ENCODE measurements at places on chromosomes 2 and 18.
A peak's percentile ranks its signal among the peaks of the same experiment; 100 is the strongest.

DNA sequence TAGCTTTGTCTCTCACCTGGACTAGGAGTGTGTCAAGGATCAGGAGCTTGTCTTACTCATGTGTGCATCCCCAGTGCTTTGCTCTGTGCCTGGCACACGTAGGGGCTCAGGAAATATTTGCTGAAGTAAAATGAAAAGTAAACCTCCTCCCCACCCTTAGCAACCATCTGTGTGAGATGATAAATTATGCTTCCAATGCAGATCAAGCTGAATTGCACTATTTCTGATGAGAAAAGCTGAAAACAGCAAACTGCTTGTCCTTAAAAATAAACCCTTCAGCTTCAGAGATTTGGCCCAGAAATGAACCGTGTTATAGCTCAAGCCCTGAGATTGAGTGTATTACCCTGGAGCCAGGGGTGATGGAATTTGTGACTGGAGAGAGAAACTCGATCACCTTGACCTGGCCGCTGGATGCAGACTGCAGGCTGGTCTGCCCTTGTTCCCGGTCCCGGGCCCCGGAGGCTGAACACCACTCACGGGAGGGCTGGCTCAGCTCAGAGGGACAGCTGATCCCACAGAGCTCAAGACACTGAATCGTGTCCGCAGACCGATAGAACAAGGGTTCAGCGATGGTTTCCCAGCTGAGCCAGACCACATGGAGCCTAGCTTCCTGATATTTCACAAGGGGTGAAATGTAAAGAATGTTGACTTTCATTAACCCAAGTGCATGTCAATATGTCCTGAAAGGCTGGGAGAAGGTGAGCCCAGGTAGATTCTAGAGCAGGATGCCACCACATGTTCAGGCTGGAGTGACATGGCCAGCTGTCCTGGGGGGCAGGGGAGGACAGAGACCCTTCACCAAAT lies 50.5 kb downstream of the DDX1 start:
- no peak for DNase-seq

DNA sequence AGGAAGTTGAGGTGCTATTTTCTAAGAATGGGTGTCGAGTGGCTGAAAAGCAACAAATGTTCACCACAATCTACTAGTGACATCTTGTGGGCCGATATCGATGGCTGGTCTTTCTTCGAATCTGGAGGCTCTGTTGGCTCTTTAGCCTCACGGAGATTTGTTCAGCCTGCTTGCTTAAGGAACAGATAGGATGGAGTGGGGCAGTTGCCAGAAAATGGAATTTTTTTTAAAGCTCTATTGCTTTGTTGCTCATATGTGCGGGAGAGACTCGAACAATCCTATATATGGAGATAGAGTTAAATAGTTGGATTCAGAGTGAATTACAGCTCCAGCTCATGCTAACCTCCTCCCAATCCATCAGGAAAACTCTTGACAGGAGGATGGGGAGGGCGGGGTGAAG lies 70.9 kb upstream of the LYPD6B start:
- DNase-seq, result no peak

GRCh38 chr18:35618696-35619095 lies 37.2 kb downstream of the GALNT1 start:
- no peak for DNase-seq

GRCh38 chr2:38375696-38376345 lies 1.3 kb downstream of the ATL2 start:
- DNase-seq, result no peak

GRCh38 chr18:11993264-11993916 lies 12.1 kb downstream of the IMPA2 start:
- no peak for DNase-seq

DNA sequence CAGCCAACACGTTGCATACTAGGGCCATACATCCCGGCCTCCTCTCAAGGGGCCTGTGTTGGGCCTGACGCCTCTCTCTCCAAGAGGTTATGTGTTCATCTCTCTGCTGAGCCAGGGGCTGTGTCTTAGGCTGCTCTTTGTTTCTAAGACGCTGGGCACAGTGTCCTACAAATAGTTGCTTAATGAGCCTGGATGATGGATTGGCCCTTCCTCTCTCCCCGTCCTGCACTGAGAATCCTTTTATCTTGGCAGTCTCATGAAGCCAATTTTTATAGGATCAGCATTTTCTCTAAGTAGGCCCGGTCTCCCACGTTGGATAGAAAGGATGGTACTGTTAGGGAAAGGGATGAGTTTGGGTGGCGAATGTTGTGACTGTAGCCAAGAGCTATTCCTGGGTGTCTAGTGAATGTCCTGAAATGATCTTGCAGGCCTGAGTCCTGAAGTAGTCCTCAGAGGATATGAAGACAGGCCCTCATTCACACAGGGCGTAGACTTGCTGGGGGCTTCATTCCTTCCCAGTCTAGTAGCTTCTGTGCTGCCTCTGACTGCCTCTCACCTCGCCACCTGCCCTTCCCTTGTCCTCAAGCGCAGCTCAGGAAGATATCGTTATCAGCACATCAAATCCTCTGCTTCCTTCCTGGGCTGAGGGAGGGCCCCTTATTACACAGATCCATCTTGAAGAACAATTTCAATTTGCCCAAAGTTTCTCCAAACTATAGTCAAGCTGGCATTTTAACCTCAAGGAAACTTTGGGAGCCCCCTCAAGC lies 8.8 kb downstream of the LBH start:
- no peak for DNase-seq

GRCh38 chr18:62912885-62913284 lies 197.5 kb downstream of the PHLPP1 start:
- DNase-seq, result no peak

DNA sequence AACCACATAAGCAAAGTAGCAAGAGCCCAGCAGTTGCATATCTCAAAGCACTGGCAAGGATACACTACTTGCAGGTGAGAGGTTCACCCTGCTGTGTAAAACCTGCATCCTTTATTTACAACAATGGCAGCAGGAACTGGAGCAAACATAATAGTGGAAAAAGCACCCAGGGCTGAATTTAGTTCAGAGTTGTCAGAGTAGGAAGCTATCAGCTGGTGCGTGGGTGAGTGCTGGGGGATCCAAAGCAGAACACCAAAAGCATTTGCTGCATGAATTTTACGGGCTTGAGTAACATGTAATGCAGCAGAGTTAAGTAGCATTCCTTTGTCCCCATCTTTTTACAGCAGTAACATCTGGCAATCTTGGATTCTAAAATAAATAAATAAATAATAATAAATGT lies 73.5 kb upstream of the SRD5A2 start:
- DNase-seq, result no peak

GRCh38 chr18:47422524-47422923 lies 171.1 kb upstream of the SKOR2 start:
- no peak for DNase-seq

DNA sequence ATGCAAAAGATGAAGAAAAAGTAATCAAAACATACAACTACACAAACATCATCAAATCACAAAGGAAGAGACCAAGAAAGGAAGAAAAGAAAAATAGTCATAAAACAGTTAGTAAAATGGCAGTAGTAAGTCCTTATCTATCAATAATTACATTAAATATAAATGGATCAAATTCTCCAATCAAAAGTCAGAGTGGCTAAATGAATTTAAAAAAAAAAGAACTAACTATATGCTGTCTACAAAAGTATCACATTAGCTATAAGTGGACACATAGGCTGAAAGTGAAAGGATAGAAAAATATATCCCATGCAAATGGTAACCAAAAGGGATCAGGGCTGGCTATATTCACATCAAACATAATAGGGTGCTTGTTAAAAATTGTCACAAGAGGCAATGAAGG lies 116.5 kb downstream of the NOL4 start:
- DNase-seq, result no peak

DNA sequence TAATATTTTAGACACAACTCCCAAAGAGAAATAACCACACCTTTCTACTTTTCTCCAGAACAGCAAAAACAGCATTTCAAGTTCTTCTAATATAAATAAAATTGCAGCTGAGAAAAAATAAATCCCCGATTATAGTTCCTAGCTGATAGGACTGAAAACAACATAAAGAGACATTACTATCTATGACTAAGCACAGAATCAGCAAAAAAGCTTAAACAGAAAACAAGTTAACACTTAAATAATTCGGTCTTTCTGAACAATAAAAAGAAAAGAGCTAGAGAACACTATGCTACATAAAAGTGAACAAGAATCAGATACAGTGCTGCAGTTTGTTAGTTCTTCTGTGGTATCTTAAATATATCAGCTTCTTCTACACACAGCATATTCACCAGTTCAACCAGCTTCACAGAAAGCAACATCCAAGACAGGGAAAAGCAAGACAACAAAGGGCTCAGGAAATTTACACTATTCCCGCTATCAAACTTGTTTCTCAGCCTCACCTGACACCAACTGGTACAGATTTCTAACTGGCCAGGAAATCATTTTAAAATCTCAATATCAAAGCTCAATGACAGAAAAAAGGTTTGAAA lies 28.6 kb downstream of the FEZ2 start:
- DNase-seq, result no peak

- DNase-seq, result no peak
Measured at GRCh38 chr18:6279308-6279707, 135.4 kb downstream of the L3MBTL4 start.

DNA sequence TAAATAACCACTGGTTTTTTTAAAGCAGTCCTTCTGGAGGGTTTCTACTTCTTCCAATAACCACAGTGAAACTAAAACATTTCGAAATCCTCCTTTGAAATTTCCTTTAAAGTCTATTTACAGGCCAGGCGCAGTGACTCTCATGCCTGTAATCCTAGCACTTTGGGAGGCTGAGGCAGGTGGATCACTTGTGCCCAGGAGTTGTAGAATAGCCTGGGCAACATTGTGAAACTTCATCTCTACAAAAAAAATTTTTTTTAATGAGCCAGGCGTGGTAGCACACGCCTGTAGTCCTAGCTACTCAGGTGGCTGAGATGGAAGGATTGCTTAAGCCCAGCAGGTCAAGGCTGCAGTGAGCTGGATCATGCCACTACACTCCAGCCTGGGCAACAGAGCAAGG lies 15.2 kb downstream of the KIDINS220 start:
- no peak for DNase-seq

GRCh38 chr2:222837643-222838056 lies 23.2 kb upstream of the ACSL3 start:
- no peak for DNase-seq

DNA sequence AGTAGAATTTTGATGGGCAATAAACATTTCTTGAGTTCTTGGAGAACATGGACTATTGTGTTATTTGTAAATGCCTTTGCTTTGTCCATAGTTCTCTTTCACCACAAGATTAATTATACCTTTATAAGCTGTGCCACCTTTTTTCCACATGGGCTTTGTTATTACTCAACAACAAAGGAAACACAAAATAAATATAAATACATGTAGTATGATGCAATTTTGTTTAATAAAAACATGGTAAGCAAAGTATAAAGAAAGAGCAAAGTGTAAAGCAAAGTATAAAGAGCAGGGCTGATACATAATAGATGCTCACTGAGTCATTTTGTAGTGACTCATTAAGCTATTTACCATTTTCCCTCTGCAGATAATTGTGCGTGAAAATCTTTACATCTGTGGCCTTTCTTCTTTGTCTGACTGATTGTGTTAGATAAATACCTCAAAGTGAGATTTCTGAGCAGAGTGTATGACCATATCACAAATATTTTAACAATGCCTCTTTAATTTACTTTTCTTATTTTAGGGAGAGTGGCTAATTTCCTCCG lies 80.9 kb downstream of the CERS6 start:
- no peak for DNase-seq

DNA sequence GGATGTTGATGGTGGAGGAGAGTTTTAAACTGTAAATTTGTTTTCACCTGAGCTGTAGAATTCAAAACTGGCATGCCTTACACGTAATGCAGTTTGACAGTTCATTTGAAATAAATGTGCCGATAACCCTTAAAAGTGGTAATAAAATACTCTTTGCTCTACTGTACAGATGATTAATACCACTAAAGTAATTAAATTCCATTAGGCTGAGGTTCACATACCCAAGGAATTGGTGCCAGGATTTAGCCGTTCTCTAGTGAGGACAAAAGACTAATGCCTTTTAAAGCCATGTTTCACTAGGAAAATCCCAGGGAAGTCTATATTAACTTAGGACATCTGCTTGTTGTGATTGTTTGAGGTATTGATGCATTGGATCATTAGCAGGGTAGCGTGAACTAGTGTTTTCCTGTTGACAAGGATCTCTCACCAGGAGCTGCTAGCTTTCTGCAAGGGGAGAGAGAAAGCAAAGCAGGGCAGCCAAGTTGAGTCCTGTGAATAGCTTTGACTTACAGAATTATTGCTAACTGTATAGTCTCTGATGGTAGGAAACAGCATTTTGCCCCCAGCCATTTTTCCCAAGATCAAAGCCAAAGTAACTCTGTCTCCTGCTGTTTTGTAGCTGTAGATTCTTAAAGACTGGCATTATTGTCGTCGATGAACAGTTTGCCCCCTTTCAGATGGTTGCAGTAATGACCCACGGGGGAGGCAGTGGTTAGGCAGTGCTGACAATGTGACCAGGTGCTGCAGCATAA lies 280.9 kb upstream of the FANCL start:
- peak; percentile 51 for DNase-seq

- DNase-seq, result no peak
Measured at GRCh38 chr2:151111599-151112278, 149.9 kb downstream of the RBM43 start.

DNA sequence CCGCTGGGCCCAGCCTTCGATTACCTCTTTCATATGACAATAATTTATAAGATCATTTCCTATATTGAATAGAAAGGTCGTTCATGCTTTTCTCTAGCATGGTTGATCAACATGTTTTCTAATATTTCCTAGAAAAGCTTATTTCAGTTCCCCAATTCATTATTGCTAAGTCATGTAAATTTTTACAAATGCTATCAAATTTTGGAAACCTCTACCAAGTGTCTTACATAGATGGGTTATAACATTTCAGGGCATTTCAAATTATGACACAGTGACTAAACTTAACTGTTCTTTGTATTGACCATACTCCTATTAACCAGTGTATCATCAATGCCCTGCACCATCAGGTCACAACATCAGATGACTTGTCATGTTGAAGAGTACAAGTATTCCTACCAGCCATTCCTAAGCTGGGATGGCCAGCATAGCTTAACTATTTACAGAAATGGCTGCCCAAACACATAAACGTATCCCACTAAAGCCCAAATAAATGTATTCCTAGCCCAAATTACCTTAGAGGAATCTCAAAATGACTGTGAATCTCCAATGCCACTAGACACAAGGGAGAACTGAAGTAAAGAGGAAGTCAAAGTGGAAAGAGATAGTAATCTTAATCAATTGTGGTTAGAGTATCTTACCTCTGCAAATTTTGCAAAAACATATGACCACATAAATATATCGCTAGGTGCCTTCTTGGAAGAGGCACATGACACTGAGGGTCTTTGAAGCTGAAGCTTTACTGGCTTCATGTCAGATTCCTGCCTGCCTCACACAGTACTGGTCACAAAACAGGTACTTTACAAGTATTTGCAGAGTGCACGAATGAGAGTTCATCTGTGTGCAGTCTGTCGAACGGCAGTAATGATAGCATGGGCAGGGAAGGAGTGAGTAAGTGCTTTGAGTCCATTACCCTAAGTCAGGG lies 87.3 kb upstream of the TLK1 start:
- DNase-seq, result no peak

DNA sequence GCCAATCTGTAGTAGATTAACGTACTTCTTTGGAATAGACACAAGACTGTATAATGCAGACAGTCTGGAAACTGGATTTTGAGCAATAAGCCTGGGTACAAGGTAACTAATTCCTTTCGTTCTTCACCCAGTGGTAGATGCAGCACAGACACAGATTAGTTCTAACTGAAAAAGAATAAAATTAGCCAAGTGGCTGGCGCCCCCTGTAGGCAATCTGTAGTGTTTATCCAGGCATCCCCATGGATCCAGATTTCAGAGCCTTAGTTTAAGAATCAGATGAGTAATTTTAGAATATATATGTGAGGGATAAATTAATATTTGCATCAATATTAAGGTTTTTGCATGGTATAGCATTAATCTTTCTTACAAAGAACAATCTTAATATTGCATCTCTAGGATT lies 563.9 kb downstream of the DCC start:
- peak; percentile 45 for DNase-seq

Data from retina (tissue), 1 donor.